ENCODE measurements at places on chromosomes 11 and 22. TPM values are rescaled to one million over a fixed set of nuclear protein-coding genes. Genes with fewer than 3 reads are reported as not detected.

GRCh38 chr11:72378704-72379383 lies 55.5 kb downstream of the CLPB start:
- H3K36me3 ChIP-seq = no peaks in the 10 kb centered on the region
- H3K27ac ChIP-seq = peak overlapping the region; percentile 54
- H3K4me3 ChIP-seq = no peak overlapping the region
- peak; percentile 69 for DNase-seq
- H3K27me3 ChIP-seq = no peaks in the 10 kb centered on the region
- H3K4me1 ChIP-seq = peaks cover 24% of the 10 kb centered on the region

GRCh38 chr22:19710769-19711106 lies 3.6 kb upstream of the SEPTIN5 start:
- peaks cover 48% of the 10 kb centered on the region for H3K27me3 ChIP-seq
- no peak overlapping the region for H3K27ac ChIP-seq
- no peak overlapping the region for H3K4me3 ChIP-seq
- H3K36me3 ChIP-seq = no peaks in the 10 kb centered on the region
- peaks cover 29% of the 10 kb centered on the region for H3K4me1 ChIP-seq

DNA sequence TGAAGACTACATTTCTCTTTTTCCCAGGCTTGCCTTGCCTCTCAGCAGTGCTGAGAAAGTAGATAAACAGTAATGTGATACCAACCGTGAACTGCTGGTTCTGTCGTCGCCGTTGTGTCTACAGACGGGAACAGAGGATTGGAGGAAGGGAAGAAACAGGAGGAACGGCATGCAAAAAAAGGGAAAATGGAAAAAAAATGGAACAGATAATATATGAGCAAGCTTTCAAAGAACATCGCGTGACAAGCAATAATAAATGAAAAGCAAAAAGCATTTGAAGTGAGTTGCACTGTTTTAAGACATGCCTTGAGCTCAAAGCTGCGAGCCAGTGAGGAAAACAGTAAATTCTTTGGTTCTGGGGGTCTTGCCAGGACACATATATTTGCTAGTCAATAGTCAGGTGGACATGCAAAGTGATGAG lies 305.9 kb downstream of the CADM1 start:
- no peak for DNase-seq
- no peak overlapping the region for H3K4me3 ChIP-seq
- H3K27me3 ChIP-seq = no peaks in the 10 kb centered on the region
- peaks cover 9% of the 10 kb centered on the region for H3K4me1 ChIP-seq

DNA sequence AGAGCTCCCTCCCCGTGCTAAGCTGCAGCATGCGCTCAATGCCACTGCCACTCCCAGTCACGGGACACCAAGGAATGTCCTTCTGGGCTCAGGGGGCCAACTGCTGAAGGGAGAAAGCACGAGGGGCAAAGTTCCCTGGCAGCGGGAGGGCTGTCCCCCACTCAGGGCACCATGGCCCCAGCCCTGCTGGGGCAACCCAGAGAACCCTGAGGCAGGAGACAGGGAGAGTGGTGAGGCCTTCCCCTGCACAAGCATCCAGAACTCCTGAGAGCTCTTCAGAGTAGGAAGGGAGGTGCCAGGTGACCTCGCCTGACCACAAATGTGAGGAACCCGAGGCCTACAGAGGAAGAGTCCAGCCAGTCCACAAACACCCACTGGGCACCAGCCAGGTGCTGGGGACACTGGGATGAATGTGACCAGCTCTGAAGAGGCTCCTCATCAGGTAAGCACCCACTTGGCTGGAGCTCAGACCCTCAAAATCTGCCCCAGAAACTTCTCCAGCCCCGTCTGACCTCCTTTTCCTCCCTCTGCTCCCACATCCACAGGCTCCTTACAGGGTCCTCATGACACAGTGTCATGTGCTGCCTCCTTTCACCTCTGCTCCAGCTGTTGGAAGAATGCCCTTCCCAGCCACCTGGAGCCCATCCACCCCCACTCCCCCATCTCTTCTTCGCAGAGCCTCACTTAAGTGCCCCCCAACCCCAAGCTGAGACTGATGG lies 15.6 kb downstream of the GDPD5 start:
- no peaks in the 10 kb centered on the region for H3K36me3 ChIP-seq
- peaks cover 22% of the 10 kb centered on the region for H3K4me1 ChIP-seq
- H3K4me3 ChIP-seq = no peak overlapping the region
- no peak for DNase-seq
- H3K27me3 ChIP-seq = no peaks in the 10 kb centered on the region

DNA sequence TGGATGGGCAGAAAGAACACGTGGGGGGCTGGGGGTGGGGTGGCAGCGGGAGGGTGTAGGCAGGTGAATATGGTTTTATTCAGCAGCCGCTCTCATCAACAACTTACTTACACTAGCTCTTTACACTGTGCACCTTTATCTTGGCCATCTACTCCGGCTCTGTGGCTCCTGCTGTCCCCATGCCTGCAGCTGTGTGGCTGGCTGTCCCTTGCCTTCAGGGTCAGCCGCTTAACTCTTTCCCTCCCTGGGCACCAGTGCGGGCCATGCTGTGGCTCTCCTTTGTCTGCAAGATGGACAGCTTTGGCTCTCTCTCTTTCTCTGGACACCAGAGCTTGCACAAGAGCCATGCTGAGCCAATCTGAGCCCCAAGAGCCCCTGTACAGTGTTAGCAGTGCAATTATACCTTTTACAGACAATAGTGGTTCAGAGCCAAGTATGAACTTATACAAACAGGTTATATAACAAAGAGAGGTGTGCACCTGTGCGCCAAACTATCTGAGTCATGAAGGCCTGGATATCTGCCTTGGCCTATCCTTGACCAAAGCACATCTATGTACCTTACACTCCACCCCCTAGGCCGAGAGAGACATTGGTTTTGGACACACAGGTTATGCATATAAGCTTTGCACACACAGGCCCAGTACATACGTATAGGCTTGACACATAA lies 94.3 kb upstream of the CTSC start:
- no peaks in the 10 kb centered on the region for H3K36me3 ChIP-seq
- DNase-seq = no peak
- no peak overlapping the region for H3K27ac ChIP-seq
- no peaks in the 10 kb centered on the region for H3K4me1 ChIP-seq
- H3K4me3 ChIP-seq = no peak overlapping the region

DNA sequence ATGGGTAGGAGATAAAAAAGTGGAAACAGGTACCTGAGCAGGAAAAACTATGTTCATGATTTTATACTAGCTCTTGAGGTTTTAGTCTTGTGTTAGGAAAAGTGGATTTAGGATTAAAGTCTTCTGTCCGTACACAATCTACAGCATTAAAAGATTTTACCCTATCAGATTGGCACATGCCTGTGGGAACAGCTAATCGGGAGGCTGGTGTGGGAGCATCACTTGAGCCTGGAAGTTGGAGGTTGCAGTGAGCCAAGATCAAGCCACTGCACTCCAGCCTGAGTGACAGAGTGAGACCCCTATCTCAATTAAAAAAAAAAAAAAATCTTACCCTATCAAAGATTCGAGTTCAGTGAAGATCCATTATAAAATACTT lies 12.2 kb upstream of the CRKL start:
- H3K27ac ChIP-seq = no peak overlapping the region
- H3K4me3 ChIP-seq = no peak overlapping the region
- H3K4me1 ChIP-seq = no peaks in the 10 kb centered on the region
- no peaks in the 10 kb centered on the region for H3K27me3 ChIP-seq

The MSANTD2 gene
- 2.7 TPM for total RNA-seq

The GAB4 gene
- total RNA-seq = not detected

- no peaks in the 10 kb centered on the region for H3K36me3 ChIP-seq
- no peak overlapping the region for H3K27ac ChIP-seq
- H3K27me3 ChIP-seq = peaks cover 43% of the 10 kb centered on the region
- peaks cover 18% of the 10 kb centered on the region for H3K4me1 ChIP-seq
- no peak overlapping the region for H3K4me3 ChIP-seq
- peak; percentile 88 for DNase-seq
These were observed 43.6 kb downstream of the CACNG2 start for GRCh38 chr22:36659762-36660509.

The BATF2 gene
- total RNA-seq = 1.3 TPM

GRCh38 chr11:118415739-118416068 lies 14.3 kb downstream of the ATP5MG start:
- H3K36me3 ChIP-seq = peaks cover 21% of the 10 kb centered on the region
- H3K4me3 ChIP-seq = no peak overlapping the region
- peaks cover 16% of the 10 kb centered on the region for H3K4me1 ChIP-seq
- peak overlapping the region; percentile 10 for H3K27ac ChIP-seq

- H3K27ac ChIP-seq = no peak overlapping the region
- H3K36me3 ChIP-seq = no peaks in the 10 kb centered on the region
- H3K4me3 ChIP-seq = no peak overlapping the region
- DNase-seq = no peak
These were observed 3.6 kb upstream of the SORL1 start for GRCh38 chr11:121448431-121448941.

Measured in left ventricle myocardium inferior (tissue), 1 donor.